ENCODE measurements at places on chromosomes 3 and 15. TPM values are rescaled to one million over a fixed set of nuclear protein-coding genes. Genes with fewer than 3 reads are reported as not detected.

Gene RPSA
- 479 TPM for total RNA-seq

Gene GOLGA8O
- 2.1 TPM for total RNA-seq

Gene GTPBP8
- total RNA-seq, result 15.5 TPM

Gene PLSCR2
- total RNA-seq, result 1.4 TPM

Gene SETMAR
- 23.4 TPM for total RNA-seq

Gene SRGAP3
- total RNA-seq, result 2.0 TPM

Gene MESP2
- not detected for total RNA-seq

Gene RLBP1
- not detected for total RNA-seq

- no peaks in the 10 kb centered on the region for H3K4me1 ChIP-seq
- H3K27me3 ChIP-seq, result no peaks in the 10 kb centered on the region
- no peak overlapping the region for H3K27ac ChIP-seq
- H3K4me3 ChIP-seq, result no peak overlapping the region
- no peaks in the 10 kb centered on the region for H3K36me3 ChIP-seq
Observed at GRCh38 chr3:142982038-142982773, 18.7 kb upstream of the PAQR9 start.

- DNase-seq, result no peak
- H3K27ac ChIP-seq, result no peak overlapping the region
- no peaks in the 10 kb centered on the region for H3K4me1 ChIP-seq
- H3K27me3 ChIP-seq, result no peaks in the 10 kb centered on the region
Observed at GRCh38 chr3:17806201-17806600, 63.8 kb upstream of the TBC1D5 start.

DNA sequence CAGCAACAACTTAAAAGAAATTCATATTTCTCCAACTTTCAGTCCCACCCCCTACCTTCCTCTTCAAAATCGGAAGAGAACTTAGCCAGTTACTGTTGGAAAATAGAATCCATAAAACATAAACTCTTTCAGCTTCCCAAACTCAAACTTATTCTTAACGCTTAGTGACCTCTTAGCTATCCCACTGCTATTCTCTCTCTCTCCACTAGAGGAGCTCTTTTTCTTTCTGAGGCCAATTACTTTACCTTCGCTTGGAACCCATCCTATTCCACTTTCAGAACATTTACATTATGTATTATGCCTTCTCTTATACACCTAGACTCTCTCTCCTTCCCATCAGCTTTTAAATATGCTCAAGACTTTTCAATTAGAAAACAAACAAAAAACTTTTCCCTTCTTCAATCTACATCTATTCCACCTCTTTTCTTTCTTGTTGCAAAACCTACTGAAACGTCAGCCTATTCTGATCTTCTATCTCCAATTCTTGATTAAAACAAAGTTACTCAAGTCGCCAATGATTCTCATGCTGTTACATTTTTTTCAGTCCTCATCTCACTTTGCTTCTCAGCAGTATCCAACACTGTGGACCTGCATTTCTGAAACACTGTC is 13.4 kb upstream of the GHSR start:
- no peaks in the 10 kb centered on the region for H3K4me1 ChIP-seq
- H3K4me3 ChIP-seq, result no peak overlapping the region
- H3K27ac ChIP-seq, result no peak overlapping the region
- DNase-seq, result no peak
- H3K27me3 ChIP-seq, result no peaks in the 10 kb centered on the region
- no peaks in the 10 kb centered on the region for H3K36me3 ChIP-seq

GRCh38 chr3:41881233-41881821 is 80.6 kb downstream of the ULK4 start:
- no peaks in the 10 kb centered on the region for H3K36me3 ChIP-seq
- H3K4me1 ChIP-seq, result no peaks in the 10 kb centered on the region
- no peak overlapping the region for H3K27ac ChIP-seq
- H3K27me3 ChIP-seq, result no peaks in the 10 kb centered on the region
- DNase-seq, result no peak
- no peak overlapping the region for H3K4me3 ChIP-seq

- H3K36me3 ChIP-seq, result peaks cover 3% of the 10 kb centered on the region
- H3K27me3 ChIP-seq, result no peaks in the 10 kb centered on the region
- no peak overlapping the region for H3K27ac ChIP-seq
- no peaks in the 10 kb centered on the region for H3K4me1 ChIP-seq
Observed at GRCh38 chr3:179416681-179417080, 34.6 kb downstream of the GNB4 start.

- DNase-seq, result no peak
- no peak overlapping the region for H3K27ac ChIP-seq
- H3K36me3 ChIP-seq, result no peaks in the 10 kb centered on the region
- H3K4me1 ChIP-seq, result no peaks in the 10 kb centered on the region
Observed at GRCh38 chr3:53740956-53741355, 105.3 kb downstream of the CHDH start.

GRCh38 chr3:152611905-152612304 is 223.0 kb upstream of the P2RY1 start:
- H3K4me1 ChIP-seq, result no peaks in the 10 kb centered on the region
- no peak overlapping the region for H3K27ac ChIP-seq
- no peak for DNase-seq

- no peaks in the 10 kb centered on the region for H3K36me3 ChIP-seq
- no peak for DNase-seq
- no peak overlapping the region for H3K27ac ChIP-seq
- no peak overlapping the region for H3K4me3 ChIP-seq
Observed at GRCh38 chr3:40170395-40170794, 139.1 kb upstream of the EIF1B start.

DNA sequence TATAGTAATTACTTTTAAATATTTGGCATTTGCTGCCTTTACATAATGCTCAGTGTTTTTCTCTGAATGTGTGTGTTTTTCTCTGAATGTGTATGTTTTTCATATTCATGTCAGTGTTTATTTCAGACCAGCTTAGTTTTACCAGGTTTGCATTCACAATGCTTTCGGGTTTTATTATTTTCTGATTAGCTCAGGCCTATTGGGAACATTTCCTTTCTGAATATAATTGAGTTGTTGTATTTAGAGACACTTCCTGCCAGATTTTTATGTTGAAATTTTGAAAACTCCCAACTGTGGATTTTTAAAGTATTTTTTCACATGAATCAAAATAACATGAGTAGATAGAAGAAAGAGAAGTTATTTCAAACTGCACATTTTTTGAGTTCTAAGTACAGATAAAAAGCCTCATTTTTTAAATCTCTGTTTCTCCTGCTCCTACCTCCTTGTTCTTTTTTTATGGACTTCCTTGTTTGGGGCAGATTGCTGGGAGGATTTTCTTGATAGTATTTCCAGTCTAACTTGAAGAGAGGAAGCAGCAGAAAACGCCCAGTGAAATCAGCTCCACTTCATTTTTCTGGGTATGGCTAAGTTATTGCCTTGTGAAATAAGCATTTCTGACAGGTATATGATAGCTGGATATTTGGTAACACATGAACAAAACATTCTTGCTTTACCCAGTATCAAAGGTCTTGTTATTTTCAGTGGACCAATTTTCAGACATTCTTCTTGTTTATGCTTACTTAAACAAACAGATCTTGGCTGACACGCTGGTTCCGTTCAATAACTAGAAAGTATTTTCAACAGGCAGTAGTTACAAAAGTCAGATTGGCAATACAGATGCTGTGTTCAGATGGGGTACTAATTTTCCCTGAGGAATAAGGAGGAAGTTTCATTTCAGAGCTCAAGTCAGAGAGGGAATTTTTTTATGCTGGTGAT is 70.7 kb downstream of the RIOX2 start:
- no peaks in the 10 kb centered on the region for H3K4me1 ChIP-seq
- H3K36me3 ChIP-seq, result peaks cover 2% of the 10 kb centered on the region
- no peak overlapping the region for H3K27ac ChIP-seq
- no peak overlapping the region for H3K4me3 ChIP-seq
- no peak for DNase-seq

GRCh38 chr3:13671482-13672233 is 122.7 kb downstream of the FBLN2 start:
- H3K36me3 ChIP-seq, result no peaks in the 10 kb centered on the region
- H3K27me3 ChIP-seq, result no peaks in the 10 kb centered on the region
- no peak overlapping the region for H3K27ac ChIP-seq
- DNase-seq, result no peak
- no peaks in the 10 kb centered on the region for H3K4me1 ChIP-seq
- H3K4me3 ChIP-seq, result no peak overlapping the region

- DNase-seq, result no peak
- H3K27ac ChIP-seq, result no peak overlapping the region
- no peaks in the 10 kb centered on the region for H3K4me1 ChIP-seq
- no peaks in the 10 kb centered on the region for H3K36me3 ChIP-seq
- no peak overlapping the region for H3K4me3 ChIP-seq
- H3K27me3 ChIP-seq, result no peaks in the 10 kb centered on the region
Observed at GRCh38 chr3:174883881-174884675, 24.9 kb downstream of the NAALADL2 start.

GRCh38 chr15:67232591-67232990 is 21.9 kb downstream of the AAGAB start:
- peaks cover 11% of the 10 kb centered on the region for H3K36me3 ChIP-seq
- H3K4me3 ChIP-seq, result no peak overlapping the region
- no peak overlapping the region for H3K27ac ChIP-seq
- H3K27me3 ChIP-seq, result no peaks in the 10 kb centered on the region
- H3K4me1 ChIP-seq, result no peaks in the 10 kb centered on the region
- no peak for DNase-seq

DNA sequence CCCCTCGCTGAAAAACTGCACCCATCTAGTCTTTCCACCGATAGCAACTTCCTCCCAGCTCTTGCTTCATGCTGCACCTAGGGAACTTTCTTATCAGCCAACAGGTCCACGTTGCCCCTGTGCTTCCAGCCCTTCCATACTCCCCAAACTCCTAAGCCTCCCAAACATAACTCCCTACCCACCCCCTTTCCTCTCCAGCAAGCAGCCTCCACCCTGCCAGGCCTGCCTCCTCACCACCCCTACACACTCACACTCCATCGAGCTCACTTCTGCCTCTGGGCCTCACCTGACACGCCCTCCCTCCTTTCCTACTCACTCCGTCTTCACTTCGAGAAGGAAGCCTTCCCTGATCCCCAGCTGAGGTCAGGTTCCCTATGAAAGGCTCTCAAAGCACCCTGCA is 8.1 kb downstream of the INSYN1 start:
- H3K27ac ChIP-seq, result no peak overlapping the region
- no peak overlapping the region for H3K4me3 ChIP-seq
- no peaks in the 10 kb centered on the region for H3K36me3 ChIP-seq

- no peaks in the 10 kb centered on the region for H3K27me3 ChIP-seq
- H3K4me1 ChIP-seq, result peaks cover 2% of the 10 kb centered on the region
- H3K27ac ChIP-seq, result no peak overlapping the region
- no peak overlapping the region for H3K4me3 ChIP-seq
- no peak for DNase-seq
Observed at GRCh38 chr3:37772773-37773354, 88.8 kb upstream of the CTDSPL start.

DNA sequence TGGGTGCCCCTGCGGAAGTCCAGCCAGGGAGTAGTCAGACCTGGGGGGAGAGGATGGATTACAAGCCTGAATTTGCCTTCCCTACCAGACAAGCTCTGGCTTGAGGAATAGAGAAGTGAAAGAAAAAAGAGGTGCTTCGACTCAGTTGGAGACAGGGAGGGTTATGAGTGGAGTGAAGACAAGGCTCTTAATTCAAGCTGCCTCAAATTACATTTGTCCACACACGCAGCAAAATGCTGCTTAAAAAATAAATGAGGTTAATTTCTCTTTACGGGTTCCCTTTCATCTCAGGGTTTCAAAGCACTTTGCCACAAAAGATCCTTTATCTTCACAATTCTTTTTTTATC is 49.0 kb upstream of the SLC4A7 start:
- peaks cover 3% of the 10 kb centered on the region for H3K4me1 ChIP-seq
- no peak for DNase-seq
- peak overlapping the region; percentile 39 for H3K27ac ChIP-seq
- no peak overlapping the region for H3K4me3 ChIP-seq

DNA sequence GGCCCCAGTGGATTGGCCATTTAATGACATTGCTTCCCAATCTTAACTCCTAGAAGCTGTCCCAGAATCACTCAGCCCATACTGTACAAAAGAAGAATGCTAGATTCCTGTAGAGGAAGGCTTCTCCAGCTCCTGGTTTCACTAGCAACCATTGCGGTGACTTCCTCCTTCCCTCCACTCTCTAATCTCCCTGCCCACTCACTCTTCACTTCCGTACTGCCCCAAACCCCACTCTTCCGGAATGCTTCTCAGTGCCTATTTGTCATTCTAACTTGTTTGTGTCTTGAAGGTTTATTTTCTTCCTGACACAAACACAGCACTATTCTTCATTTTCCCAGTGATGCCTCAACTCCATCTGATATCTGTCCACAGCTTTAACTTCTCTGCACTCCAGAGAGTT is 97.1 kb upstream of the SPATA16 start:
- no peak overlapping the region for H3K4me3 ChIP-seq
- no peak for DNase-seq
- H3K36me3 ChIP-seq, result no peaks in the 10 kb centered on the region
- no peaks in the 10 kb centered on the region for H3K27me3 ChIP-seq

DNA sequence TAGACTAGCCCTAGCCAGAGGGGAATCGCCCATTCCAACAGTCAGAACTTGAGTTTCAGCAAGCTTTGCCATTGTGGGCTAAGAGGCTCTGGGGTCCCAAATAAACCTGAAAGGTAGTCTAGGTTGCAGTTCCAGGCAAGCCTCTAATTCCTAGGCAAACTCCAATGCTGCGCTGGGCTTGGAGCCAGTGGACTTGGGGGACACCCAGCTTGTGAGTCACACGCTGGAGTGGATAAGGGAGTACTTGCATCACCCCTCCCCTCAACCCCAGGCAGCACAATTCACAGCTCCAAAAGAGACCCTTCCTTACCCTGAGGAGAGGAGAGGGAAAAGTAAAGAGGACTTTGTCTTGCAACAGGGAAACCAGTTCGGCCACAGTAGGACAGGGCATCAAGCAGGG is 105.2 kb upstream of the DPPA4 start:
- H3K36me3 ChIP-seq, result no peaks in the 10 kb centered on the region
- H3K4me1 ChIP-seq, result no peaks in the 10 kb centered on the region
- no peak overlapping the region for H3K27ac ChIP-seq
- H3K27me3 ChIP-seq, result no peaks in the 10 kb centered on the region
- no peak overlapping the region for H3K4me3 ChIP-seq
- no peak for DNase-seq

- no peak overlapping the region for H3K27ac ChIP-seq
- no peaks in the 10 kb centered on the region for H3K27me3 ChIP-seq
- no peaks in the 10 kb centered on the region for H3K36me3 ChIP-seq
Observed at GRCh38 chr3:34323517-34323916, 525.1 kb downstream of the PDCD6IP start.

- no peak overlapping the region for H3K4me3 ChIP-seq
- no peaks in the 10 kb centered on the region for H3K27me3 ChIP-seq
- H3K36me3 ChIP-seq, result peaks cover 6% of the 10 kb centered on the region
- no peak for DNase-seq
- H3K4me1 ChIP-seq, result no peaks in the 10 kb centered on the region
Observed at GRCh38 chr3:32143849-32144757, 37.7 kb downstream of the GPD1L start.

- H3K27ac ChIP-seq, result no peak overlapping the region
- H3K36me3 ChIP-seq, result no peaks in the 10 kb centered on the region
- H3K4me3 ChIP-seq, result no peak overlapping the region
- no peaks in the 10 kb centered on the region for H3K27me3 ChIP-seq
- H3K4me1 ChIP-seq, result no peaks in the 10 kb centered on the region
Observed at GRCh38 chr3:42195879-42196330, 70.1 kb downstream of the CCK start.

DNA sequence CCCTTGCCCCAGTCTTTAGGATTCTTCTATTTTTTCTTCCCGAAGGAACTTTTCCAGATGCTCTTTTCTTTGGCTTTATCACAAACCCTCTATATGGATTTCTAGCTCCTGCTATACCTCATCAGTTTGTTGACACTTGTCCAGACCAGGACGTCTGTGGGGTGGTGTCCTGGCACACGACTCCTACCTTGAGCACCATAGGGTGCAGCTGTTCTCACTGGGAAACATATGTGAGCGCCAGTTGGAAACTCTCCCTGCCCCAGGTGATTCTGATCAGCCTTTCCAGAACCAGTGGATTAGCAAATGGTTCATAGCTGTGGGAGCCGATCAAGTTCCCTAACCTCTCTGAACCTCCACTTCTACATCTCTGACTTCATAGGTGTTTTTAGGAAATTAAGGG is 40.6 kb upstream of the USP3 start:
- no peaks in the 10 kb centered on the region for H3K4me1 ChIP-seq
- no peak overlapping the region for H3K27ac ChIP-seq
- DNase-seq, result no peak
- no peak overlapping the region for H3K4me3 ChIP-seq
